Pericardium fibroblast (primary cell): ENCODE measurements at places on chromosomes 4 and X. TPM values are rescaled to one million over a fixed set of nuclear protein-coding genes. Genes with fewer than 3 reads are reported as not detected.

CPLX1 gene
- 0.34 and 0.47 TPM in 2 replicates for total RNA-seq

LAMP2 gene
- total RNA-seq, result 135 and 151 TPM in 2 replicates

MMRN1 gene
- total RNA-seq, result 0.58 TPM in 1 of 2 replicates, not detected in the other

TRIM61 gene
- total RNA-seq, result 3.3 and 4.6 TPM in 2 replicates

GYPA gene
- total RNA-seq, result not detected in 2 replicates

SH3RF1 gene
- total RNA-seq, result 8.9 and 10.0 TPM in 2 replicates

RAB33A gene
- total RNA-seq, result 3.6 and 10.6 TPM in 2 replicates

TCEAL2 gene
- total RNA-seq, result not detected in 2 replicates

DKK2 gene
- not detected in 2 replicates for total RNA-seq

CENPI gene
- 1.9 and 2.2 TPM in 2 replicates for total RNA-seq

MAGED4B gene
- 16.9 and 28.4 TPM in 2 replicates for total RNA-seq

CTAG2 gene
- total RNA-seq, result not detected in 2 replicates

TLR10 gene
- total RNA-seq, result not detected in 2 replicates

MTNR1A gene
- total RNA-seq, result not detected in 2 replicates

SLC9B1 gene
- 0.23 and 0.26 TPM in 2 replicates for total RNA-seq

UGT2B7 gene
- total RNA-seq, result not detected in 2 replicates

CSAG1 gene
- total RNA-seq, result not detected in 2 replicates

CXorf65 gene
- not detected in 2 replicates for total RNA-seq

STBD1 gene
- total RNA-seq, result 0.94 and 4.6 TPM in 2 replicates

HEPH gene
- total RNA-seq, result 23.2 and 26.9 TPM in 2 replicates

FREM3 gene
- total RNA-seq, result not detected in 2 replicates

ODAPH gene
- not detected in 2 replicates for total RNA-seq

CFI gene
- total RNA-seq, result 16.7 and 38.8 TPM in 2 replicates

PAGE5 gene
- not detected in 2 replicates for total RNA-seq

HSFX4 gene
- not detected in 2 replicates for total RNA-seq

NR3C2 gene
- 0.09 and 0.12 TPM in 2 replicates for total RNA-seq

TRPC5OS gene
- total RNA-seq, result not detected in 2 replicates

LGI2 gene
- total RNA-seq, result 0.94 and 1.4 TPM in 2 replicates

UGT2B15 gene
- total RNA-seq, result not detected in 2 replicates

PABPC1L2B gene
- not detected in 2 replicates for total RNA-seq

AFP gene
- 0.26 and 0.58 TPM in 2 replicates for total RNA-seq

SMPX gene
- total RNA-seq, result 0.85 TPM in 1 of 2 replicates, not detected in the other

TAF7L gene
- total RNA-seq, result not detected in 2 replicates

MAGEA2B gene
- total RNA-seq, result not detected in 2 replicates

RADX gene
- total RNA-seq, result 1.1 TPM in 1 of 2 replicates, not detected in the other

SH2D1A gene
- total RNA-seq, result not detected in 2 replicates

ATP7A gene
- total RNA-seq, result 5.3 and 6.2 TPM in 2 replicates

CXCL10 gene
- not detected in 2 replicates for total RNA-seq

SLC4A4 gene
- 1.9 and 5.5 TPM in 2 replicates for total RNA-seq

SPARCL1 gene
- total RNA-seq, result 7.5 and 370 TPM in 2 replicates

SLC6A8 gene
- 22.1 and 24.0 TPM in 2 replicates for total RNA-seq

TLR2 gene
- total RNA-seq, result 0.09 and 0.35 TPM in 2 replicates

CCDC160 gene
- total RNA-seq, result 0.17 TPM in 1 of 2 replicates, not detected in the other

MBNL3 gene
- 3.9 and 44.0 TPM in 2 replicates for total RNA-seq

CHRNA9 gene
- total RNA-seq, result not detected in 2 replicates

CDX4 gene
- total RNA-seq, result not detected in 2 replicates

USP27X gene
- 0.58 and 2.8 TPM in 2 replicates for total RNA-seq
